ENCODE measurements at places on chromosomes 12 and 14. TPM values are rescaled to one million over a fixed set of nuclear protein-coding genes. Genes with fewer than 3 reads are reported as not detected.

DNA sequence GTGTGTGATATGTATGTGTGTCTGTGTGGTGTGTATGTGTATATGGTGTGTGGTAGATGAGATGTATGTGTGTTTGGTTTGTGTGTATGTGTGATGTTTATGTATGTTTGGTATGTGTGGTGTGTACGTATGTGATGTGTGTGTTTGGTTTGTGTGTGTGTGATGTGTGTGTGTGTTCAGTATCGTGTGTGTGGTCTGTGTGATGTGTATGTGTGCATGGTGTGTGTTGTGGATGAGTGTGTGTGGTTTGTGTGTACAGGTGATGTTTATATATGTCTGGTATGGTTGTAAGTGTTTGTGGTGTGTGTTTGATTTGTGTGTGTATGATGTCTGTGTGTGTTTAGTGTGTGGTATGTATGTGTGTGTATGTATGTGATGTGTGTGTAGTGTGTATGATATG lies 199.4 kb downstream of the SUDS3 start:
- no peak for ATAC-seq

DNA sequence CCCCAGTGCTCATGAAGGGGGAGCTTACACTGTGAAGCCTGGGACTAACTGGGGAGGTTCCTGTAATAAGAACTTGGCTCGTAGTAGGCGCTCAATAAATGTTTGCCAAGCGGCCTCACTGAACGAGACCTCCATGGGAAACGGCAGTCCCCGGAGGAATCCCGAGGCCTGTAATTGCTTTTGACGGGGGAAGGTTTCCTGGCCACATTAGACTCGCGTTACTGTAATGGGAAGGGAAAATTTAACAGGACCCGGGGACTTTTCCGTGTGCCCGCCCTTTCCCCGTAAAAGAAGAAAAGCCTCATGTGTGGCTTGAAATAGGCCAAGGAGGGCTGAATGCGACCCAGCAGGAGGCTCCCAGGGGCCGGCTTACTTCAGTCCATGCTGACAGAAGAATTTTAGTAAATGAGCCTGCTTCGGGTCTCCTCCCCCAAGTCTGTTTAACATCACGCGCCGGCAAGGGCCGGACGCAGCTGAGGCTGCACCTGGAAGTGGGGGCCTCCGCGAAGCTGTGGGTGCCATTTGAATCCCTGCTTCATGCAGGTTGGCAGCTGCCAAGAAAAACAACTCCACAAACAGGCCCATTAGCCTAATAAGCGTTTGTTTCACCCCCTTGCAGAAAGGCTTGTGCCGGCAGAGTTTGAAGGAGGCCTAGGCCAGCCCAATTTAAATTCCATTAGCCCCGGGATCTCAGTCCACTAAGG lies 39.8 kb upstream of the PWP1 start:
- ATAC-seq = no peak

- ATAC-seq = no peak
Observed at GRCh38 chr12:29198901-29199300, 49.8 kb downstream of the FAR2 start.

Gene INF2
- 28.4 TPM for total RNA-seq

GRCh38 chr14:98458702-98459101 lies 813.3 kb downstream of the BCL11B start:
- ATAC-seq = no peak

GRCh38 chr14:37232907-37233481 lies 35.3 kb downstream of the MIPOL1 start:
- peak; percentile 83 for ATAC-seq
